Activated gamma-delta T cell treated with Interleukin-2 at 50 U/mL for 16 hours (primary cell): ENCODE measurements at places on chromosomes 5 and 9.

DNA sequence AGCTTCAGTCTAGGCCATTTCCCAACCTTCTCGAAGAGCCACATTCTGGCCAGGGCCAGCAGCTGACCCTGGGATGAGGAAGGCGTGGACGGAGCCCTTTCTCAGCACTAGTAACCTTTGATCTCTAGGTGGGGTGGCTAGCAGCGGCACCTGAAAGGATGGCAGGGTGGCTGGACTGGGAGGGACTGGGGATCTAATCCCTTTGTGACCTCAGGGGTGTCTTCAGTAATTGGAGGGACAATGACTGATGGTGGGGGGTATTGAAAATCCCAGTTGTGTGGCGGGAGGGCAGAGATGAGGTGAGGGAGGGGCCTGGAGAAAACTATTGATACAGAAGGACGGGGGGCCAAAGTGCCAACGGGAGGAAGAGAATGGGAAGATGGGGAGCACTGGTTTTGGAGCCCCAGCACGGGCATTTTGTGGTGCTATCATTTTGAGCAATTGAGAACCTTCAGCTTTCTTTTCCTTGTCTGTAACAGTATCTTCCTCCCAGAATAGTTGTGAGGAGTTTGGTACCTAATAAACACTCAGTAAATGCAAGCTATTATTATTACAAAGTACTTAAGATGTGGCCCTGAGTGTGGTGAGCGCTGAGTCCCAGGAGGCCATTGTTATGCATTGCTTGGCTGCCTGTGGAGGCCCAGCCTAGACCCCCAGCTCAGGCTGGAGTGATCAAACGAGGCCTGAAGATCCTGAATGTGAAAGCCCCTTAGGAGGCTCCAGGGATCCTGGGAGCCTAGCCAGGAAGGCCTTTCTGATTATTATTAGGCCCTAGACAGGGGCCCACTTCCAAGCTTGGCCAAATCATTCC, 37.3 kb upstream of the UBE2D2 start:
- no peak for DNase-seq

DNA sequence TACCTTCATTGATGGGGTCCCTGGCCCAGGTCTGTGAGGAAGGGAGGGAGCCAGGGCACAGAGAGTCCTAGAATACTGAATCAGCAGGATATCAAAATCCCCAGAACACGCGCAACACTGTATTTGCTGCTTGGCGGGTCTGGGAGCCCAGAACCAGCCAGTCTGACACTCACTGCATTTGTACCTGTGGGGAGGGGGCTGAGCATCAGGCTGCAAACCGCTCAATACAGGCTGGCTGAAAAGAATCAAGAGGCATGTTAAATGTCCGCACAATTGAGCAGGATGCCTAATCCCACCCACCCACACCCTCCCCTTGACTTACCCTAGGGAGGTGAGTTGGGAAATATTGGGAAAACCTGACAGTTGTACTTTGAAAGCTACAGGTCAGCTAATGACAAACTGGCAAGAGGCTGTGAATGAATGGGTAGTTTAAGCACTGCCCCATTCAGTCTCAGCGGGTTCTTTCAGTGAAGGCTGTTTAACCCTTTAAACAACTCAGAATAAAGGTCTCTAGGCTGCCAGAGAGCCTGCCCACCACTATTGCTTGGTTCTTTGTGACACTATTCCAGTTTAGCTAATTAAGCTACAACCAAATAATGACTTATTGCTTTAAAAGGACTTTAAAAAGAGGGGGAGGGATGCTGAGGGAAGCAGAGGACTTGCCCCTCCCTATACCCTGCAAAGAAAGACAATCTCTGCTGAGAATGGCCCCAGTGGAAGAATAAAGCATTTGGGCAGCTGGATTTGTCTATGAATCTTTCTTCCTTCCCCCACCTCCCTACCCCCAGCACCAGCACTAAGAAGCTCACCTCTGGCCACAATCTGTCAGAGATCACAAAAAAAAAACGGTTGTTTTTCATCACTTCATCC, 5.0 kb downstream of the SPRY4 start:
- no peak for DNase-seq

- DNase-seq, result no peak
Measured at GRCh38 chr5:151682751-151683331, 3.9 kb downstream of the SPARC start.

GRCh38 chr9:130288393-130288792, 22.8 kb downstream of the HMCN2 start:
- DNase-seq, result no peak

DNA sequence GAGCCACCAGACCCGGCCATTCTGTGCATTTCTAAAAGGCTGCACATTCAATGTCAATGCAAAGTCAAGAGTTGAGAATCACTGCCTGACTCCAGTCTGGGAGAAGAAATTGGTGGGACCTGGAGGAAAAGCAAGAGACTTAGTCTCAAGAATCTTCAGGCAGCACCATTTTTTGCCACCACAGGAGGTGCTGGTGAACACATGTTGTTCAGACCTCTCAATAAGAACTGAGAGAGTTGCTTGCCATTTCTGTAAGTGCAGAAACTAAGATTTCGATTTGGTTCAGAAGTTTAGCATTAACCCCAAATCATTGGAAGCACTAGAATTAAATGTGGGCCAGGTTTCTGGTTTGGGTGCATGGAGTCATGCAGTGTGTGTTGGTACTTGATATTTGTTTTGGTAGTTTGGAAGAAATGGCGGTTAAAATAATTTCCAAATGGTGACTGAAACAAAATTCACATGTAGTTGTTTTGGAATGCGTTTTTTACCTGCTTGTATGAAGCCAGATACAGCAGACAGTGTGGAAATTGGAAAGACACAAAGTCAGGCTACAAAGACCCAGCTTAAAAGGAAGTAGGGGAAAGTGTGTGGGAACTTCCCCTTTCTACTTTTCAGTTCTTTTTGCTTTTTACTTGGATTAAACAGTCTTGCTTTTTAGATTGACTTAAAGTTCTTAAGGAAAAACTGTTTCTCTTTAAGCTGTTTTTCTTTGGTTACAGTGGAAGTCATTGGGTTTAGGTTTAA, 20.4 kb downstream of the PDE8B start:
- DNase-seq, result no peak

DNA sequence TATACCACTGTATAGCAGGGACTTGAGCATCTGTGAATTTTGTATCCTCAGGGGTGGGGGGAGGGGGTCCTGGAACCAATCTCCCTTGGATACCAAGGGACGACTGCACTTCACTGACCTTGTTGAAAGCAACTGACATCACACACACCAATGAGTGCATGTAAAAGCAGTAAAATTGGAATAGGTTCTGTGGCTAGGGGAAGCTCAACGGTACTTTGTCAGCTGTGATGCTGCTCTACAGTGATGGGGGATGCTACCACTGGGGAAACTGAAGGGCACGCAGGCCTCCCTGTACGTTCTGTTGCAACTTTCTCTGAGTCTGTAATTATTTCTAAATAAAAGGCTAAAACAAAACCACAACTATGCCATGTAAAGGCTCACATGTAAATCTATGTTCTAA, 47.0 kb upstream of the RETREG1 start:
- no peak for DNase-seq

GRCh38 chr5:116632890-116633289, 58.3 kb upstream of the SEMA6A start:
- no peak for DNase-seq

DNA sequence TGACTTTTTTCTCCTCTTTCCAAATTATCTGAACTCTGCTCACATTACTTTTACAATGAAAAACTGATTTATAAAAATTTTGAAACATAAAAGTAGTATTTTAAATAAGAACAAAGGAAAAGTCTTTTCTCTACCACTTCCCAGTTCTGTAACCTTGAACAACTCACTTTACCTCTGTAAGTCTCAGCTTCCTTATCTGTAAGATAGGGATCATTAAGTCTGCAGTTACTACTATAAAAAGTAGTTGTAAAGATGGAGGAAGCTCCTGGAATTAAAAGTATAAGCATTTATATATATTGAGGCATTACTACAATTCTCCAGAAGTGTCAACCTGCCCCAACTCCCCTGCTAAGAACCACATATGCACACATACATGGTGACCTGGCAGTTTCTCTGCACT, 88.0 kb downstream of the TTC39B start:
- no peak for DNase-seq

DNA sequence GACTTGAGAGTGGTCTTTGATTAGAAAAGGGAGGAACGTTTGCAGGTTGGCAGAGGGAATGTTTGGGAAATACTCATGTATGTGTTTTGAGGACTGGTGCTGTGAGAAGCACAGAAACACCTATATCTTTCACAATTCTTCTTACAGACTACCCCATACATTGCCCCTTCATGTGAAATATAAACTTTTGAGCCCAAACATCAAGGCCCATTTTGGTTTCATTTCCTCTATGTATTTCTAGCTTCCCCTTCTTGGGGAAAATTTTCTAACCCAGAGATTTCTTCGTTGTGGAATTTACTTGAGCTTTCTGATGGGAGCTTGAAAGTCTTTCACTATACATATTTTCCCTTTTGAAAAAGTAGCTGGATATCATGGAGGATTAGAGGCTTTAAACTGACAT, 67.6 kb downstream of the FYB1 start:
- DNase-seq, result no peak

DNA sequence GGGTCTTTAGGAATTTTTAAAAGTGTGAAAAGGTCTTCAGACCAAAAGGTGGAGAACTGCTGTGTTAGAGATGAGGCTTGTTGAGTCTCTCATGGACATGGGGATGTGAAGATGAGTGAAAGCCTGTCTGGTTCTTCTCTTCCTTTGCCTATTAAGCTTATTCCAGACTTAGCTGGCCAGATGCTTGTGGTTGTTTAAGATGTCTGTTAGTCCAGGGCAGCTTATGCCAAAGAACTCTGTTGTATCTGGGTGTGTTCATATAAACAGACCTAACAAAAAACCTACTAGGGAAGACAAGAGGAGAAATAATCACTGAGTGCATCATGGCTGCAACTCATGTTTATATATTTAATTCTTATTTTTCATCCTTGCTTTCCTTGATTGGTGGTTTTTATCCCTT, 57.5 kb upstream of the NCS1 start:
- DNase-seq, result no peak

DNA sequence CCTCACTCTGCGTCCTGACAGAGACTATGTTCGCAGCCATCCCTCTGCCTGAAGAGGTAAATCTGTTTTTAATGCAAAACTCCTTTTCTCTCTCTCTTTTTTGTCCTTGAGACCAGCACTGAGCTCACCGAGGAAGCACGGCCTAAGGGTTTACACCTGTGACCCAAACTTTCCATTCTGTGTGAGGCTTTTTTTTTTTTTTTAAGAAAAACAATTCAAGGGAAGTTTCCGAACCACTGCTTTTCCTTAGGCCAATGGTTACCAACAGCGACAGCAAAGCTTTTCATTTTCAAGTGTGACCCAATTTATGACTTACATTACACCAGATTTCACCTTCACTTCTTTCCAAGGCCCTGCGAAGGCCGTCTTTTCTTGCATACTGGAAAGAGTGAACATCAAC, 205.9 kb downstream of the EFNA5 start:
- no peak for DNase-seq

DNA sequence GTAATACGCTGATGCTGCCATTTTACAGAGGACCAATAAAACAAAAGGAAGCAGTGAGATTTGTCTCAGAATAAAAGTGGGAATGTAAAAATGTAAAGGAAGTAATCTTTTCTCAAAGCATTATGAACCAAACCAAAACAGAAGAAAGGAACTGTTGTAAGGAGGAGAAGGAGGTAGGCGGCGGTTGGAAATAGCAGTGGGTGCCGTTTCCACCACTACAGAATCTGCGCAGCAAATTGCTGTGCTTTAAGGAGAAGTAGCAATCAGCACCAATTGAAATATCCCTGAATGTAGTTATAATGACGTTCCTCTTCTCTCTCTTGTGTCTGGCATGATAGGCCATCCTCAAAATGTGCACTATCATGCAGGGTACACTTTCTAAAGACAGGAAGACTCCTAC, 455.1 kb upstream of the TLE4 start:
- no peak for DNase-seq

- DNase-seq, result no peak
Measured at GRCh38 chr9:94014066-94014654, 59.0 kb upstream of the BARX1 start.

GRCh38 chr5:3305432-3305831, 290.2 kb upstream of the IRX1 start:
- no peak for DNase-seq

GRCh38 chr9:76459694-76460635, 983 bp downstream of the GCNT1 start:
- peak; percentile 5 for DNase-seq

- DNase-seq, result no peak
Measured at GRCh38 chr9:95991326-95991725, 115.8 kb downstream of the ERCC6L2 start.

GRCh38 chr5:61004448-61004847, 59.4 kb downstream of the NDUFAF2 start:
- no peak for DNase-seq

- DNase-seq, result no peak
Measured at GRCh38 chr5:65141493-65141892, 340.2 kb downstream of the ADAMTS6 start.

DNA sequence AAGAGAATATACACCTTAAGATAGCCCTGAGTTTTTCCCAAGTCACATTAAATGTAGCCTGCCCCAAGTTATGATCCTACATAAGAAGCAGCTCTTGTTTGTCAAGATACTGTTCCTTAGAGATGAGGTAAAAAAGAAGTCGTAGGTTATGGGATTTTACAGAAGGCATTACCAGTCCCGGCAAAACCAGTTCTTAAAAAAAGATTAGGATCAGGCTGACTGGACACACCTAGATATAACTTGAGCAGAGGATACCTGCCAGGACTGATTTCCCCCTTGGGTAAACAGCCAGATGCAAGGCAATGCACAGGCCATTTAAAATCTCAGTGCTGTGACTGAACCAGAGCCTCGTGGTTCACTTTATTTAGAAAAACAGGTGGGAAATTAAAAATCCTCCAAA, 14.1 kb upstream of the SEMA5A start:
- no peak for DNase-seq

DNA sequence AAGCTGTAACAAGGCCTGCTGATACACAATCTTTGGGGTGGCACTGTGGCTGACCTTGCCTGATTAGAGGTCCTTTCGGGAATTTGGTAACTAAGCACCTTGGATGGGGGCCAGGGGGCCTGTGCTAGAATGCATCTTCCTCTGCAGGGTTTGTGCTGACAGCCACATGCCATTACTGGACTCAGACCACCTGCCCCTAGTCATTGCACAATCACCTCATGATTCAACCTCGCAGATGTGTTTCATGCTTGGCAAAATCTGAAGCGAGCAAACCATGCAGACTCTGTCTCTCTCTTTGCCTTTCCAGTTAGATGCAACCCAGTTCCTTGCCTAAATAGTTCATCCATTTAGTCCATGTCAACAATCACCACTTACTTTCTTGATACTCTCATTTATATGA, 96.5 kb upstream of the ERCC6L2 start:
- DNase-seq, result no peak

GRCh38 chr5:91438871-91439270, 55.8 kb upstream of the ARRDC3 start:
- DNase-seq, result no peak

- DNase-seq, result peak; percentile 63
Measured at GRCh38 chr5:56588636-56589480, 226.5 kb upstream of the MAP3K1 start.

DNA sequence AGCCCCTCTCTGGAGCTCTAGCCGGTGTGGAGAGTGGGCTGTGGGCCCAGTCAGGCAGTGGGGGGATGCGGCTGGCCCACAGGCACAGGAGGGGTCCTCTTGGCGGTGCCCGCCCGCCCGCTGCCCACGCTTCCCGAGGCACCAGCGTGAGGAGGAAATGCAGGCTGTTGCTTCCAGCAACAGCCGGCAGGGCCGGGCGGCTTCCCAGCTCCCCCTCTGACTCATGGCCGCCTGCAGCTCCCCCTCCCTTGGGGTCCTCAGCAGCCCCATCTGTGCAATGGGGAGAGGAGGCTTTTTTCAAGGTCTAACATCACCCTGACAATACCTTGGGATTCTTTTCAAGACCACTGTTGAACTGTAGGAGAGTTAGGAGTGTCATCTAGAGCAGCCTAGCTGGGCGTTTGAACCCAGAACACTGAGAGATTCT, 10.4 kb downstream of the CXXC5 start:
- no peak for DNase-seq
